A172 (cell line): ENCODE measurements at places on chromosomes 5 and 9.

- DNase-seq, result peak; percentile 79
Measured at GRCh38 chr9:95090023-95090791, 227.3 kb downstream of the FANCC start.

GRCh38 chr9:134175808-134176598, 11.6 kb upstream of the RNU6ATAC start:
- no peak for DNase-seq

- DNase-seq, result no peak
Measured at GRCh38 chr5:75952291-75952690, 130.9 kb upstream of the SV2C start.

DNA sequence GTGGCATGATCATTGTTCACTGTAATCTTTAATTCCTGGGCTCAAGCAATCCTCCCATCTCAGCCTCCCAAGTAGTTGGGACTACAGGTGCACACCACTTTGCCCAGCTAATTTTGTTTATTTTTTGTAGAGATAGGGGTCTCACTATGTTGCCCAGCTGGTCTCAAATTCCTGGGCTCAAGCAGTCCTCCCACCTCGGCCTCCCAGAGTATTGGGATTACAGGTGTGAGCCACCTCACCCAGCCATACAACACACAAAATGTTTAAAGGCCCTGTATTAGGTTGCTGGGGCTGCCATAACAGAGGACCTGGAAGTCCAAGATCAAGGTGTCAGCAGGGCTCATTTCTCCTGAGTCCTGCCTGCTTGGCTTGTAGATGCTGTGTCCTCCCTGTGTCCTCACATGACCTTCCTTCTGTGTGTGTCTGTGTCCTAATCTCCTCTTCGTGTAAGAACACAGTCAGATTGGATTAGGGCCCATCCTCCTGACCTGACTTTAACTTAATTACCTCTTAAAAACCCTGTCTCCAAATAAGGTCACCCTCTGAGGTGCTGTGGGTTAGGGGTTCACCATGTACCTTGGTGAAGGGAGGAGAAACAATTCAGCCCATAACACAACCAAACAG, 5.4 kb downstream of the UBE2QL1 start:
- no peak for DNase-seq

GRCh38 chr5:53607886-53608285, 47.4 kb downstream of the NDUFS4 start:
- DNase-seq, result no peak

GRCh38 chr9:108956022-108956630, 21.9 kb downstream of the ABITRAM start:
- DNase-seq, result no peak

DNA sequence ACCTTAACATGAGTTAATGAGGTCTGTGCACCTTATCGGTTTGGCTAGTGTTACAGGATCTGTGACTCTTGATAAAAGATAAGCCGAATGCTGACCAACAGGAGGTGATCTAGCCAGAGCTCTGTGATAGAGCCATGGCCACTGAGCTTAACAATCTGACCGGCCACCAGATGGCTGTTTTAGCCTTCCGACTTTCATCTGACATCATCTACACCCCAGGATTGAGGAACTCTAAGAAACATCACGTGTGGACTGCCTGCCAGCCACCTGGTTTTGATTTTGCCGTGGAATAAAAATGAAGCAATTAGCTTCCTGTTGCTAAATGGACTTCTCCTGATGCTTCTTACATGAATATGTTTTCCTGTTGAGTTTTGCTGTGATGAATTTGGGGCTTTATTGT, 281.3 kb downstream of the CEMIP2 start:
- peak; percentile 24 for DNase-seq

DNA sequence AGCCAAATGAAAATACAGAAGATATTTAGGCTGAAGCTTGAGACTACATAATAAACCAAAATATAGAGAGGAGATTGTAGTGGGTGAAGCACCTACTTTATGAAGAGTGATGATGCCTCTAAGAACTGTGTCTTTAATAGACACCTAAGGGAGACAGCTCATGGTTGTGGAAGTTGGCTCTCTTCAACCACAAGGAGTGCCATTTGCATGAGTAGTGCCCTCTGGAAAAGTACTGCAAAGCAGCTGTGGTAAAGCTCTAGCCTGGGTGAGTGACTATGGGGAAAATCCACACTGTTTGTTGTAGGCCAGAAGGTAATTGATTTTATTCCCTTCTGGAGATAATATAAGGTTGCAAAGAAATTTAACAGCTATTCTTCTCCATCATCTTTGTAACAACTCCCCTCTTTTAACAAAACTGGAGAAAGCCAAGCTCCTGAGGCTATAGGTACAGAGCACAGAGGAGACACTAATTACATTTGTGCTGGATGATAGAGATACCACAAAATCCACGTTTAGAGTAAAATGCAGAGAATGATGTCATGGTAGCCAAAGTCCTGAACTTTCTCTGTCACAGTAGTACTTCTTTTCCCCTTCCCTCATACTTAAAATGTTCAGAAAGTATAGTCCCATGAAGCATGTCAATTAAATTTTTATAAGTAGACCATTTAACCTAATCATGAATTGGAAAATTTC, 122.8 kb downstream of the STARD4 start:
- peak; percentile 82 for DNase-seq

GRCh38 chr5:83703059-83703458, 17.6 kb downstream of the HAPLN1 start:
- no peak for DNase-seq

DNA sequence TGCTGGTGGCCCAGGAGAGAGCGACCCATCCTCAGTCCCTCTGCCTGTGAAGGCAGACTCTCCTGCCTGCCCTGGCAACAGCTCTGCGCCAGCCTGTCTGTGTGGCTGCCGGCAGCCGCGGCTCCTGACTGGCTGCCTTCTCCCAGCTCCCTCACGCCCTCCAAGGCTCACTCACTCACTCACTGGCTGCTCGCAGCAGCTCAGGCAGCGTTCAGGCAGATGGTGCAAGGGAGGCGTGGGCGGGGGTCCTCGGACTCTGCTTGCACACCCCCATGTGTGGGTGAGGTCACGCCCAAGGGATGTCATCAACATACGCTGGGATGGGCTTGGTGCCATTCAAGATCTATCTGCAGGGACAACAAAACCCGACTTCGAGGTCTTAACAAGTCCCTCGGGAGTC, 66.7 kb downstream of the DAB2IP start:
- no peak for DNase-seq

GRCh38 chr9:33435821-33436277, 11.5 kb downstream of the AQP3 start:
- no peak for DNase-seq

GRCh38 chr9:72769546-72769945, 183.3 kb downstream of the ALDH1A1 start:
- DNase-seq, result no peak

DNA sequence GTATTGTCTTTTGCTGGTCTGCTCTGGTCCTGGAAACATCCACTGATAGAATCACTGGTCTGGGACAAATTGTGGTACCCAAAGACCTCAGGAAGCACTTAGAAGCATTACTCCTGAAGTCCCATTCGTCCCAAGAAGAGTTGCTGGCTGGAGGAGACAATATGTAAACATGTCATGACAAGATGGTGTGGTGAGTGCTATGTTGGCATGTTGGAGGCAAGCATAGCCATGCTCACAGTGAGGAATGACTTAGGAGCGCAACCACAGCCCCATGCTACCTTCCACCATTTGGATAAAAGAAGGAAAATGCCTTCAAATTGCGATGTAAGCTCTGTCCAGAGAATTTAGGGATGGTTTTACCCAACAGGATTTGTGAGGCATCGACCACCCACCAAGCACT, 115.8 kb upstream of the STC2 start:
- DNase-seq, result no peak
